ENCODE measurements at places on chromosomes 3 and 15. TPM values are rescaled to one million over a fixed set of nuclear protein-coding genes. Genes with fewer than 3 reads are reported as not detected.

KATNBL1 gene
- total RNA-seq: 31.7 TPM

ADAMTS9 gene
- total RNA-seq: 0.54 TPM

C3orf22 gene
- total RNA-seq: not detected

TRAIP gene
- 1.3 TPM for total RNA-seq

WDR93 gene
- total RNA-seq: 0.49 TPM

ZIC1 gene
- not detected for total RNA-seq

RTP1 gene
- total RNA-seq: not detected

CD200 gene
- total RNA-seq: 3.3 TPM

BFSP2 gene
- total RNA-seq: not detected

SOX14 gene
- not detected for total RNA-seq

CD86 gene
- total RNA-seq: not detected

SH3GL3 gene
- total RNA-seq: 2.1 TPM

SAMMSON gene
- total RNA-seq: not detected

SNTN gene
- total RNA-seq: not detected

PCNP gene
- total RNA-seq: 137 TPM

COL6A6 gene
- total RNA-seq: 18.6 TPM

KLHL24 gene
- total RNA-seq: 56.0 TPM

CHRD gene
- total RNA-seq: 4.6 TPM

RAP2B gene
- 49.5 TPM for total RNA-seq

PLA2G4E gene
- not detected for total RNA-seq

CASR gene
- not detected for total RNA-seq

NR2F2 gene
- total RNA-seq: 15.5 TPM

CHRNA5 gene
- total RNA-seq: 1.6 TPM

SLC51A gene
- total RNA-seq: not detected

DCLK3 gene
- not detected for total RNA-seq

GASK1A gene
- 0.63 TPM for total RNA-seq

COL8A1 gene
- 24.3 TPM for total RNA-seq

SRGAP3 gene
- total RNA-seq: 4.6 TPM

LYZL4 gene
- total RNA-seq: not detected

RBPMS2 gene
- total RNA-seq: 0.09 TPM
